ENCODE measurements at places on chromosomes 11 and 22.

DNA sequence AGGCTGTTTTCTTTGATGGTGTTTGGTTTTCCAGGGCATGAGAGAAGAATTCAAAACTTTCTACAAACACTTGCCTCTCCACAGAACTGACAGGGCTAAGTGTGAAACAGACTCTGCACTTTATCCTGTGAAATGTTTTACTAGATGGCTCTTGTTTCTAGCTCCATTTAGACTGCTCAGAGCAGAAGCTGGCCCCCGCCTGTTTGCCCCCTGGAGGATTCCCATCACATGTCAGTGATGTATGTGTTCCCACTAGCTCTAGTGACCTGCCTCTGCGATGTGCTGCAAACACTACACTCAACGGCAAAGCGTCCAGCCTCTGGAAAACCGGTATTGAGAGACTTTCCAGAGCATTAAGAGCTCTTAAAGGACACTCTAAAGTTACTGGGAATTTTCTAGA lies 41.4 kb upstream of the PCF11 start:
- no peak for DNase-seq

DNA sequence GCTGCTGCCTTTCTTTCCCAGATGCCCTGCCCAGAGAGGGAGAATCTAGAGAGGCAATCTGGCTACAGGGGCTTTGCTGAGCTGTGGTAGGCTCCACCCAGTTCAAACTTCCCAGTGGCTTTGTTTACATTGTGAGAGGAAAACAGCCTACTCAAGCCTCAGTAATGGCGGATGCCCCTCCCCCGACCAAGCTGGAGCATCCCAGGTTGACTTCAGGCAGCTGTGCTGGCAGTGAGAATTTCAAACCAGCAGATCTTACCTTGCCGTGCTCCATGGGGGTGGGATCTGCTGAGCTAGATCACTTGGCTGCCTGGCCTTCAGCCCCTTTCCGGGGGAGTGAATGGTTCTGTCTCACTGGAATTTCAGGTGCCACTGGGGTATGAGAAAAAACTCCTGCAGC lies 12.2 kb downstream of the BDNF start:
- no peak for DNase-seq

DNA sequence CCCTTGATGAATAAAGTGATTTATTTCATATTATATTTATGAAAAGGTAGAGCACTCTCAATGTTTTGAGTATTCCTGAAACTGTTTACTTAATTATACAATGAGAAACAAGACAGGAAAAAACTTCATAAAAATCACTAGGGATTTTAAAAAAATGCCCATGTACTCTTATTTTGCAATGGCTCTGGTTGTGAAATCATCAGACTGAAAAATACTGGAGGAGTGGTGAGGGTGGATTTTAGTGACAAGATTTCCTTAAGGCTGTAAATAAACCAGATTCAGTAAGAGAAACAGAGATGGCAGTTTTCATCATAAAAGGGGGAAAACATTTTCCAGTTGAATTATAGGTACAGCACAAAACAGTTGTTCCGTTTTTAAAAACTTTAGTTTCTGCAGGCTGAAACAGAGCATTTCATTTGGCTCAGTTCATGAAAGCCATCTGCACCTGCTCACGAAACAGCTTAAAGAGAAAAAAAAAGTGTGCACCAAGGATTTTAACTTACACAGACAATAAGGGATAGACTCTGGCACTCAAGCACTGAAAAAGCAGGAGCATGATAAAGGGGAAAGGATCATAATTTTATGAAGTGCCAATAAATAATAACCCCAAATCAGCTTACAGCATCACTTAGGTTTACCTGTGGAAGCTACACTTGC lies 100.7 kb downstream of the MAML2 start:
- no peak for DNase-seq

DNA sequence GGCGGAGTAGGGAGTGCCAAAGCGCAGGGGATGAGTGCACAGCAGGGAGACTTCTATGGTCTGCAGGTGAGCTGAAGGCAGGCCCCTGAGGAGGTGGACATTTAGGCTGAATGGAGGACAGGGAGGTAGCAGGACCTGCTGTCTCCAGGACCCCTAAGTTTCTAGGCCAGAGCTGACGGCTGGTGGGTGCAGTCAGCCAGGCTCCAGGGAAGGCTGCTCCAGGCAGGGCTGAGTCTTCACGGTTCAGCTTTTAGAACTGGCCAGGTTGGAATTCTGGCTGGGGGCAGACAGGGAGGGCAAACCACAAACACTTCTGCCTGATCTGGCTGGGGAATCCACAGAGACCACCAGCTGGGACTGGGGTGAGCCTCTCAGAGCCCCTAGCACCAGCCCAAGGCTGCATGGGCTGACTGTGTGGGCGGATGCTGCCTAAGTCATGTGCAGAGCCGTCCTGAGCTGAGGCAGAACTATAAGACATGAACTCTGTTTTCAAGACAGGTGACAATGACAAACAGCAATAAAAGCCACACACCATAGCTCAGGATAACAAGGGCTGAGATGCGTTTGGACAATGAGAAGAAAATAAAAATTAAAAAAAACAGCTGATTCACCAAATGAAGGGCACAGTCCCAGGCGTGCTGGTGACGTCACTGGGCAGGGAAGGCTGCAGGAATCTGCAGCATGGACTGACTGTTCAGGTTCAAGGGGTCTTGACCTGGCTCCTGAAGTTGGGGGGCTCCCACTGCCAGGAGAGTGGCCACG lies 10.4 kb upstream of the MALAT1 start:
- no peak for DNase-seq

GRCh38 chr11:110801328-110801727 lies 89.1 kb upstream of the ARHGAP20 start:
- DNase-seq = no peak

GRCh38 chr11:16097543-16097942 lies 258.8 kb downstream of the SOX6 start:
- no peak for DNase-seq

GRCh38 chr11:120601536-120601935 lies 90.0 kb downstream of the GRIK4 start:
- DNase-seq = no peak

GRCh38 chr11:8656291-8656690 lies 26.2 kb downstream of the TRIM66 start:
- no peak for DNase-seq

DNA sequence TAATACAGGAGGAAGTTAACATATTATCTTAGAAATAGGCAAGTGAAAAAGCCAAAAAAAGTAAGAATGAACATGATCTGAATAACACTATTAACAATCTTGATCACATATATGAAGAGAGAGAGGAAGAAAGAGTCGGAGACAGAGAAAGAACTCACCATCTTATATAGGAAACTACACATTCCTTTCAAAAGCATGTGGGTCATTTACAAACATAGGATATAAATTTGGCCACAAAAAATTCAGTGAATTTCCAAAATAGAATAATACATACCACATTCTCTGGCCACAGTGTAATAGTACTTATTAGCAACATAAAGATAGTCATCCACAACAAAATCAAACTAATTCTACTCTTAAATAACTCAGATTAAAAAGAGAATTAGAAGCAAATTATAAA lies 50.9 kb upstream of the ME3 start:
- no peak for DNase-seq

DNA sequence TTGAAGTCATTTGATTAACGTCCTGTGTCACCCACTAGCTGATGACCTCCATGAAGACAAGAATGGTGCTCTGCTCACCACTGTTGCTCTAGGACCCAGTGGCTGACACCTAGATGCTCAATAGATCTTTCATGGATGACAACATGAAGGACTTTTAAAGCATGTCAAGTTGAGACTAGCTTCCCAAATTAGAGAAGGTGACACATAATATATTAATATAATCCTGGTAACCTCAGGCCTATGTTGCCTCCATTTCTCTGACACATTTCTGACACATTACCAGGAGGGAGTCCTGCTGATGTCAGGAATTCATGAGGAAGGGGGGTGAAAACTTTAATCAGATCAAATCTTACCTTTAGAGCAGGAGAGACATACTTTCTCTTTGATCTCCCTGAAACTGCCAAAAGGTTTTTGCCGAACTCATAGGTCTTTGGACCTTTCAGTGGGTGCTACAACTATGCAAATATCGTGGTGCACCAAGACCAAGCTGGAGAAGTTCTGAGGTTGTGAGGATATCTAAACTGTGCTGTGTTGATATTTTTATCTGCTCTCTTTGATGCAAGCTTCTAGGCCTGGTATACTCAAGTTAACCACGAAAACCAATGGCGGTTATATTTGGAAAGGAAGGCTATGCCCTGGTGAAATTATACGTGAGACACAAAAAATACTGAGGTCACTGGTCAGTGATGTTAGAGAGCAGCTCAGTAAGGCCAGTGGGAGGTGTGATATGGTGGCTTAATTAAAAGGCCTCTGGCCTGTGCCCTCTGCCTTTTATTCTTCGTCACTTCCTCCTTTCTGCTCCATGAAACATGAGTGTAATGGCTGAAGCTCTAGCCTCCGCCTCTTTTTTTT lies 13.2 kb upstream of the AMPD3 start:
- no peak for DNase-seq

GRCh38 chr22:26295563-26296126 lies 126.4 kb downstream of the SEZ6L start:
- DNase-seq = no peak

GRCh38 chr22:20194681-20195593 lies 44.1 kb upstream of the CCDC188 start:
- DNase-seq = no peak

DNA sequence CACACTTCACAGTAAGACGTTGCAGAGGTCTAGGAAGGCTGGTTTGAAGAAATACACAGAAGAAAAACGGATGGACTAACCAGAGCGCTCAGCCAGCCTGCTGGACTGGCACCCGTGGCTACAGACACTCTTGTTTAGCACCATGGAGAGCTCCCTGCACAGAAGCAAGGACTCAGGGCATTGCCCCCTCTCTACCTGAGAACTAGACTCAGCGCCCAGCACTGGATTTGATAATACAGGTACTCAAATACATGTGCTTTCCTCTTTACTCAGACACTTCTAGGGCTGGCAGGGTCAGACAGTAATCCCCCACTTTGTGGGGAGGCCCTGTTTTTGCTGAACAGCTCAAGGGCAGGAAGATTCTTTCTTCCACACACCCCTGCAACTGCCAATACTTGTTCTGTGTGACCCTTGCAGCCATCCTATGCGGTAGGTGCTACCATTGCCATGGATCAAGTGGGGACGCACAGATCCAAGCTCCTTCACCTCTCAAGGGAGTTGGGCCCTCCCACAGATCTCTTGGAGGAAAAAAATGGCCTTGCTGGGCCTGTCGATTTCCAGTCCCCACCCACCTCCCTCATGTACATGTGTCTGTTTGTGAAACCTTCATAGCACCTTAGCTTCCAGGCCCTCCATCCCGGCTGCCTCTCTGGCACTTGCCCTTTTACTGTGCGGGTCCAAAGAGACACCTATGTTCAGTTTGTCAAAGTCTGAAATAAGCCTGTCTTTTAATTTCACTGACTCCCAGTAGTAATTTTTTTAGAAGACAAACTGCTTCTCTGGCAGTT lies 5.1 kb upstream of the P2RX6 start:
- no peak for DNase-seq

- no peak for DNase-seq
Observed at GRCh38 chr11:78390809-78391208, 26.8 kb downstream of the GAB2 start.

GRCh38 chr22:23709107-23709506 lies 18.3 kb downstream of the RGL4 start:
- peak; percentile 16 for DNase-seq

Data from HS-5 (cell line).